ENCODE measurements at places on chromosomes 7 and 10.

GRCh38 chr7:98322331-98323270 is 41.1 kb downstream of the BRI3 start:
- no peak for DNase-seq

DNA sequence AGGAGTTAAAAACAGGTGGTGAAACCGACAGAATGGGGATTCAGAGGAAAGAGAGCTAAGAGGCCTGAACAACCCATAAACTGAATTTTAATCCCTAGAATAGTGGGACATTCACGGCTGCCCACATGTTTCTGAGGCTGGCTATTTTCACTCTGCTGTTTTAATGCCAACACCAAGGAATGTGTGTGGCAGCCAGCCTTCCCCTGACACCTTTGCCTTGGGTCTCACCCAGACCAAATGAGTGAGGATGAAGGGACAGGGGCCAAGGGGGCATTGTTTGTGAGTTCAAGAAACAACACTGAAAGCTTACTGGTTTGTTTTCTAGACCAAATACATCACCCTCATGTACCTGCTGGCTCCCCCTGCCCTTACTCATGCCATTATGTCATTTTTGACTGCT is 164.3 kb downstream of the JAZF1 start:
- DNase-seq: no peak

GRCh38 chr10:113712755-113713639 is 33.3 kb downstream of the CASP7 start:
- DNase-seq: no peak

DNA sequence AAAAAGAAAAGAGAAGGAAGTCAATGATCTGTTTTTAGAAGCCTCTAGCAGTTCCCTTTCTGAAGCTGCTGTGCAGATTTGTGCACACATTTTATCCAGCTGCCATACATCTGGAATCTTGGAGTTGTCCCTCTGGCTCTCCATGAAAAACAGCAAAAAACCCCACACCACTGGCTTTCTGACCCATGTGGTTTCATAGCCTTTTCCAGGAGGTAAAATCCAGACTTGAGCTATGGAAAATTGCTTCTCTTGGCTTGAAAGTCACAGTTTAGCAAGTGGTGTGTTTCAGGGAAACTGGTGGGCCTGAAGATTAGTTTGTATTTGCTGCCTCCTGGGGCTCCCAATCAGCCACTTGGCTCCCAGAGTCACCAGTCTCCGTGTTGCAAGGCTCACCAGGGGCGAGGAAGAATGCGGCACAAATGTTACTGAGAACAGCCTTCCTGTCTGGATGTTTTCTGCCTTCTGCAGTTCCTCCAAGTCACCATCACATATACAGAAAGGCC is 50.1 kb upstream of the ADRB1 start:
- no peak for DNase-seq

GRCh38 chr10:124741922-124742412 is 2.2 kb downstream of the FAM53B start:
- no peak for DNase-seq

DNA sequence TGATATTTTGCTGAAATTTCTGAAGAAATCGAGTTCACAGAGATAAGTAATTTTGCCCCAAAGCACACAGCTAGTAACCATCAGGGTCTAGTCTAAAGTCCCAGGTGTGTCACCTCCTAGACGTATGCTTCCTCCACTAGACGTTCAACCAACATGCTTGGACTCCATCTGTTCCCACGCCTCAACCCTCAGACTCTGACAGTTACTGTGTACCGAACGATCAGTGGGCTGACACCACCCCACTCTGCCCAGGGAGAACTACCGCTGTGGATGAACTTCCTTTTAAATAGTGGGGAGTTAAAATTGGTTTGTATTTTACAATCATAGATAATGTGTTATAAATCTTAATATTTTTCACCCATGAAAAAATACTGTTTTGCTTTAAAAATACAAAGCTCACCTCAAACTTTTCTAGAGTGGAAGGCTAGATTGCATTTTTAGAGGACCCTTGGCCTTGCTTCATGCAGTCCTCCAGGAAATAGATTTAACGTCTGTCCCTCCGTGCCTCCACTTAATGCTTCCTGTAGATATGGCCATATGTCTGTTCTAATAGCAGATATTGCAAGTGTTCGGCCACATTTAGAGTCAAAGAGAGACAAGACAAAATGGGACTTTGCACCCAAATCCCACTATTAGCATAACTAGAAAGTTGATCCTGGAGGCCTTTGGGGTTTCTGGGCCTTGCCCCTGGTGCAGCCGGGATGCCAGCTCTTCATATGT is 91.4 kb upstream of the ZPBP start:
- DNase-seq: no peak

GRCh38 chr10:53534428-53534827 is 761.8 kb upstream of the MBL2 start:
- no peak for DNase-seq

DNA sequence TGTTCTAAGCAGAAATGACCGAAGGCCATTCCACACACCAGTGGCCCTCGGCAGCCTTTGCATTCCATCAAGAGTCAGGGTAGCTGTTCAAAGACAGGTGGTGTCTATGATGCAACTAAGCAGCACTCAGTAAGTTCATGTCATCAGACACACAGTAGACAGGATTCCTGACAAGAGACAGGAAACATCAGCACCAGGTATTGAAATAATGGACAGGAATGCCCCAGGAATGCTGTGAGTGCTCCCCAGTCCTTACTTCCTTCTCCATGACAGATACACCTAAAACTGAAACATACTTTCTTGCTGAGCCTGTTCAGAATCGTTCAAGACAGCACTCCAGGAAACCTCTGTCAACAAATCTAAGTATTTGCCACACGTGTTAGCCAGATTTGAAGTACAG is 204.4 kb downstream of the TPST1 start:
- DNase-seq: no peak

DNA sequence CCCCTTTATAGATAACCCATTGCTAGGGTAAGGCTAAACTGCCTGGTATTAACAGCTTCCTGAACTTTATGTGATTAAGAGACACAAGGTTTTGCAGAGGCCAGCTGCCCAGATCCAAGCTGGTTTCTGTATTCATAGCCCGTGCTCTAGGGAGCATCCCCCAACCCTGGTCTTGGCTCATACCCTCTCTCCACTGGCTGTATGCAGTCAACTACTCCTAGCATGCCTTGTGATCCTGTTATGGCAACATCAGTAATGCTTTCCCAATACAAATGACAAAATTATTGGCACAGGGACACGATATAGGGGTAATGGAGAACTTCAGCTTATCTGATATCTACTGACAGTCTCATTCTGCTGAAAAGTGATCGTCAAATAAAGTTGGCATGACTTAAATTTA is 202.8 kb upstream of the MKLN1 start:
- no peak for DNase-seq

- no peak for DNase-seq
Measured at GRCh38 chr7:138324941-138325340, 135.1 kb upstream of the TRIM24 start.

DNA sequence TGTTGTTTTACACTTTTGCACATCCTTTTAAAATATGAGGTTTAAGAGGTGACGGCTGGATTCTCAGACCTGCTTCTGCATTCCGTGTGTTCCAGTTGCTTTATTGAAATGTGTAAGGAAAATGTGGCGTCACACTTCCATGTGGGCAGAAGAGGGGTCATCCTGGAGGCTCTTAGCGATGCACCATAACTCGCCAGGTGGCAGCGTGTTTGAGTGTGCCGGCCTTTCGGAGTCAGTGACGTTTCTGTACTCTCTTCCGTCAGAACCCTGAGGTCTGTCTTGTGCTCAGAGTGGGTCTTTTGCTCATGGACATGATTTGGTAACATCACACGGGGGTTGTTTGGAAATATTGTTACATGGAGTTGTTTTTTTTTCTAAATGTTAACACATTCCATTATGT is 9.1 kb downstream of the PPP2R2D start:
- no peak for DNase-seq

Data from breast epithelium (tissue), 4 donors.